Stimulated activated CD4-positive, alpha-beta T cell treated with anti-CD3 and anti-CD28 coated beads, TNF-alpha, amount 100 ng/mL, for 4 hours (primary cell): ENCODE measurements at places on chromosomes 2 and 18.

GRCh38 chr2:219308142-219309101, 779 bp downstream of the PTPRN start:
- peak; percentile 47 for DNase-seq

DNA sequence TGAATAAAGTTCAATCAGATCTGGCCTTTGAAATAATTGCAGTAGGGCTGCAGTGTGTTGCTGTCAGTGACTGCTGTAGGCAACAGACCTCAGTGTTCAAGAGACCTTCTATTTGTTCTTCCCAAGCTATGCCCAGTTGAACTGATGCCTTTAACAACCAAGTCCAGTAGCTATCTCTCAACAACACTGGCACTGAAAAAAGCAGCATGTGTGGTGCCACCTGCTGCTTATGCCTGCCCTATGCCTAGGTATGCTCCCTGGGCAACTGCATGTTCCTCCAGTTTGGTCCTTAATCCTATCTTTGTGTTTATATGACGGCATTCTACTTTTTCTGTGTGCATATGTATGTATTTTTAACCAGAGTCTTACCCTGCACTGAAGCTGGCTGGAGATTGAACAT, 523.9 kb upstream of the MEX3C start:
- no peak for DNase-seq

DNA sequence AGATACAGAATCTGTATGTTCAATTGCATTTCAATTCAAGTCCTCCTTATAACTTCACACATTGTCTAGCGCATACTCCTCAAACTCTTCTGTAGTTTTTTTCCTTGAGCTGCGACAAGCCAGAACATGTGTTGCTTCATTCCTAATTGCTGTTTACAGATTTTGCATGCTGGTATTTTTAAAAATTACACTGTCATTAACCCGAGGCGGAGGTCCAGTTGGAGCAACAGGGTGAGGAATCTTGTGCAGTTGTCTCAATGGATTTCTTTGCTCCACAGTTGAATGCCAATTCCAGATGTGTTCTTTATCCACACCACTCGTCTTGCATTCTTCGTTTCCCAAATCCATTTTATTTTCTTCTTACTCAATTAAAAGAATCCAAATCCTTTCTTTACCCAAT, 16.4 kb upstream of the SERPINB13 start:
- no peak for DNase-seq

DNA sequence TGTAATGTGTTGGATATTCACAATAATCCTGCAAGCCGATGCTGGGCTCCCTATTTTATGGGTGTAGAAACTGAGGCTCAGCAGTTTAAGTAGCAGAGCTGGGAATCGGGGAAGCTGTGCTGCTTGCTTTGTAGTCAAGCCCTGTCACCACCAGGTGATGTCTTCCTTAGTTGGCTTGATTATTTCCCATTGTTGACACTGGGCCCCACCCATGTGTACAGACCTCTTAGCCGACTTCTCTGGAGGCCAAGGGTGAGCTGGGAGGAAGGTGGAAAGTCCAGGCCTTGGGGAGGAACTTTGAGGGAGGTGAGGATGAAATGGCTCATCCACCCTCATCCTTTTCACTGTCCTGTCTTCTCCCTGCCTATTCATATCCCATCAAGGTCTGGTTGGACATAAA, 60.0 kb downstream of the CAPN13 start:
- DNase-seq, result no peak

DNA sequence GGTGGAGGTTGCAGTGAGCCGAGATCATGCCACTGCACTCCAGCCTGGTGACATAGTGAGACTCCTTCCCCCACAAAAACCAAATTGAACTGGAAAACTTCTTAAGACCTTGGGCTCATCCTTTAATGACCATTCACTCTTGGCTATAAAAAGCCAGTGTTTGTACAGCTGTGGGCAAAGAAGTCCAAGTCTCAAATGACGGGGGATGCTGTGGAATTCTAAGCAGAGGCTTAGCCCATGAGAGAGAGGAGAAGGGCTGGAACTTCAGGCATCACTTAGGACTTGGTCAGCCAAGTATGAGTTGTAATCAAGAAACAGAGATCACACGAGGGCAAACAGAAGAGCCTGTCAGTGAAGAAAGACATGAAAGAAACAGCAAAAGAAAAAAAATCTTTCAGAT, 79.3 kb upstream of the POU3F3 start:
- no peak for DNase-seq

- no peak for DNase-seq
Measured at GRCh38 chr2:187174582-187174981, 273.5 kb downstream of the CALCRL start.

DNA sequence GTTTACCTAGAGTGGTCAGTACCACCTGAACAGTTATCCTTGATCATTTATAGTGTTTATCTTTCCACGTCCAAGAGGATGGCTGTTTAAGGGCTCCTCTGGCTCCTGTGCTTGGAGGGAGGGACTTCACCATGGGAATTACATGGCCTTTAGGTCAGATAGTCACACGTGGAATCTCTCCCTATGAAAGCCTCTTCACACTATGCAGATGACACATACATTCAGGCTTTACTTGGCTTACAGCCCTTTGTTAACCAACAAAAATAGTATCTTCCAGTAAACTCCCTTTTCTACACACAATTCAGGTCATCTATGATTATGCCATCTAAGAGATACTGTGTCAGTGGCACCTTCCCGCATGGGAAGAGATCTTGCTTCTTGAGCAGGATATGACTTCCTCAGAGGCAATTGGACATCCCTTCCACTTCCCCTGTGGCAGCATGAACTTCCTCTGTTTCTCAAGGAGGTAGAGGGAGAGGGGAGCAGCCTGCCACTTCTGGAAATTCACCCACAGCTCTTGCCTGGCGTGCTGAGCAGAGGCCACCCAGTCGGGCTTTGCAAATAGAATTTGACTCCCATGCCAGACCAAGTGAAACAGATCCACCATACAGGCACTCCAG, 53.5 kb downstream of the COLEC12 start:
- no peak for DNase-seq

DNA sequence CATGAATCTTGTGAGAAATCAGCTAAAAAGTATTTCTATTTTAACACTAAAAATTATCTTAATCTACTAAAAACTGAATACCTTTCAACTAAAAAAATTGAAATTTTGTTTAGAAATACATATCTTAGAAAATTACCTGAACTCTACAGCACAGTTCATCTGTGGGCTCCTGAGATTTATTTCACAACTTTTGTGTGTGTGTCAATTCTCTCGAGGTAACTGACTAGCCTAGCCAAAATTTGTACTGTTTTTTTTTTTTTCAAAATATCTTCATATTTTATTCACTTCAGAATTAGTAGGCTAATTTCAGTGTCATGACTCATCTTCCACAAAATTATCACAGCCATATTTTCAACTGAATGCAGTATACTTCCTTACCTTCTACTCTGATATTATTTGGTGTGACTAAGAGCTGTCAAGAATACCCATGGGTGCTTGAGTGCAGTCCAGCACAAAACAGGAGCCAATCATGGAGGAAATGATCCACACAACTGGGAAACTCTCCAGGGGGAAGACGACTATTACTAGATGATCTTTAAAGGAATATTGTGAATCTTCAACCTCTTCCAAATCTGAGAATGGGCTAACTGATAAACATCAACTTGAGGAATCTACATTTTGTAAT, 174.6 kb downstream of the ZNF385B start:
- DNase-seq, result no peak

GRCh38 chr2:62042944-62043343, 137.5 kb downstream of the COMMD1 start:
- DNase-seq, result no peak

DNA sequence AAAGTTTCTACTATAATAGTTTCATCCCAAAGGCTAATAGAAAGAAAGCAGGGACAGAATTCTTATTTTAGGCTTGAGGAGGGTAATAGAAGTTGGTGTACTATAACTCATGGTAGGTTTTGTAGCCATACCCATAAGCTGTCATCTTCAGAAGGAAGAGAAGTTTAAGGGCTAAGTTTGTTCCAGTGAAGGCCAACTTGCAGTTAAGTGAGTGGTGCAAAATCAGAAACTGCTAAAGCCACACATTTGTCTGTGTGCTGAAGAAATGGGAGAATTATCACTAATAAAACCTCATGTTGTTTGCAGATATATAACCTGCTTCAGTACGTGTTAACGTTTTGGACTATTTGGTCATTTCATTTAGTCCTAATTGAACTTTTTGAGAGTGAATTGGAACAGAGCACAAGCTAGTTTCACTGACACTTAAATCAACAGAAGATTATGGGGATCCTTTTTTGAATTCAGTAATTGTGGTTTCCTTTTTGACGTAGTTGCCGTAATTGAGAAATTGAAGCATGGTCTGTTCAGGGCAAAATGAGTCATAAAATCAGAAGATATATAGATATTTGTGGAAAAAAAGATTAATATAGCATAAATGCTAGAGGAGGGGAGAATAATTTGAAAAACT, 69.1 kb downstream of the PHLPP1 start:
- DNase-seq, result no peak

- no peak for DNase-seq
Measured at GRCh38 chr2:88123164-88123974, 4.5 kb downstream of the FABP1 start.

- no peak for DNase-seq
Measured at GRCh38 chr18:38421872-38422615, 856.4 kb upstream of the CELF4 start.

DNA sequence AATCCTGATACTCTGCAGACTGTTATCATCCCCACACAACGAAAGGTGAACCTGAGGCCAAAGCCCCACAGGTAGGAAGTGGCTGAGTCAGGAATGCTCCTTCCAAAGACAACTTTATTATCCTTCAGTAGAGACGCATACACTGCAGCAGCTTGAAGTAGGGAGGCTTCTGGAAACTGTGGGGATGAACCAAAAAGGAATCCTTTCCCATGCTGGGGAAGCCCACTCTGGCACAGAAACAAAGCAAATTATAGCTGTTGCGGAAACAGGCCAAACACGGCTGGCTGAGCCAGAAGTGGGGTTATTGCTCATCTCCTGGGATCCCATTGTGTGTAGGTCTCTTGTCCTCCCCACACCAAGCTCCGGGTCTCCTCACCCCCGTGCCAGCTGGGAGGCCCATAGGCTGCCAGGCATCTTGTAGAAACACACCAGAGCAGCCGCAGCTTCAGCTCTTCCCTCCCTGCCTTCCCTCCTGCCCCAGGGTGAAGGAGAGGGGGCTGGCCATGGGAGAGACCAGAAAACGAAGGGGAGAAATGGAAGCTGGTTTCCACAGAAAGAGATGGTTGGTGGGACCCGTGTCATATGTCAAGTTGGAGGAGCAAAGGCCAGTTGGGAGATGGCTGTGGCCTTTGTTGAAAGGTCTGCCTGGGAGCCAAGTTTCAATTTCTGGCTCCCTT, 176.9 kb upstream of the NABP1 start:
- no peak for DNase-seq

DNA sequence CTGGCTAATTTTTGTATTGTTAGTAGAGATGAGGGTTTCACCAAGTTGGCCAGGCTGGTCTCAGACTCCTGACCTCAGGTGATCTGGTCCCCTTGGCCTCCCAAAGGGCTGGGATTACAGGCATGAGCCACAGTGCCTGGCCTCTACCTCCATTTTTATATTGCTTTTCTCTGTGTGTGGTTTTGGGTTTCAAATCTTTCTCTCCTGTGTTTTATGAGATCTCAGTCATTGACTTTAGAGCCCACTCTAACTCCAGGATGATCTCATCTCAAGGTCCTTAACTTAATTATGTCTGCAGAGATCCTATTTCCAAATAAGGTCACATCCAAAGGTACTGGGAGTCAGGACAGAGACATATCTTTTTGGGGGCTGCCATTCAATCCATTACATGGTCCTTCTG, 24.7 kb downstream of the ARL4C start:
- no peak for DNase-seq

DNA sequence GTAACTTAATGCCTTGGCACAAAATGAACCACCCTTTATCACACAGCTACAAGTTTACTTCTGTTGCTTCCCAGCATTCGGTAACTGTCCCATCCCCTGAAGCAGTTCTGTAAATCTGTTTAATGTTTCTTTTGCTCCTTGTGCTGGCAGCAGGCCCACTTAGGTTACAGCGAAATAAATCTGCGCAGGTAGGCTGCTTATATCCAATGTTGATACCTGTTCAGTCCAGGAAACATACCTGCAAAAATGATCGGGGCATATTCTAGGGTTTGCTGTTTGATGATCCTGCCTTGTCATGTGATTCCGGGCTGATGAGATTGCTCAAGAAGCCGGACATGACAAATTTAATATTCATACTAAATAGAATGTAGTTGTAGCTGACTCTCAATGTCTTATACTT, 23.3 kb downstream of the PELI1 start:
- DNase-seq, result no peak

GRCh38 chr2:58557176-58557575, 316.1 kb upstream of the FANCL start:
- DNase-seq, result no peak

DNA sequence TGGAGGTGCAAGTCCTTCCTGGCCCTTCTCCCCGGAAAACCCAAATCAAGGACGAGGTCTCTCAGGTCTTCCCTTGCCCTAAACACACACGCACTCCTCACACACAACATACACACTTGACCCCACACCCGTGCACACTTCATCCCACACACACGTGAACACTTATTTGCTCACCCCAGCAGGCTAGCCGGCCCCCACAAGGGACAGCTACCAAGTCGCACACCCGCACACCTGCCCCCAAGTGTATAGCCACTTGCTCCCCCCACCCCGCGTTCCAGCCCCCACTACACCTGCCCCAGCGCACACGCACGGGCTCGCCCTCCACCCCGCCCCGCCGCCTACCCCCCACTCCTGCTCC, 359 bp downstream of the TGFBRAP1 start:
- DNase-seq, result no peak

GRCh38 chr2:157169889-157170288, 87.6 kb upstream of the GALNT5 start:
- DNase-seq, result no peak

- DNase-seq, result no peak
Measured at GRCh38 chr2:207895274-207895860, 125.7 kb upstream of the FZD5 start.

DNA sequence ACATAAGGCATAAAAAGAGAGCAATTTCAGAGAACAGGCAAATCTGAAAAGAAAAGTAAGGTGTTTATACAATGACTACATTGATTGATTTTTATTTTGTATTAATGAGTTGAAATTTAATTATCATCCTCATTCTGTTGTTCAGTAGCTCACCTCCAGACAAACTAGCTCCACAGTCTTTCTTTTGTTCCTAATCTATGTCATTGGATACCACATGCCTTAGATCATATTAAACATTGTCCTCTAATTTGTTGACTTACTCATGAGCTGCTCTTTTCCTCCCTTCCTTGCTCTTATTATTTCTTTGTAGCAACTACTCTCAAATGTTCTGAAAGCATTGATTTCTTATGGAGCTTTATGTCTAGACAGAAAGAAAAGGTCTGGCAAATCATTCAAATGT, 185.5 kb upstream of the ZSWIM2 start:
- DNase-seq, result no peak

GRCh38 chr18:4384932-4385331, 70.2 kb downstream of the DLGAP1 start:
- no peak for DNase-seq

DNA sequence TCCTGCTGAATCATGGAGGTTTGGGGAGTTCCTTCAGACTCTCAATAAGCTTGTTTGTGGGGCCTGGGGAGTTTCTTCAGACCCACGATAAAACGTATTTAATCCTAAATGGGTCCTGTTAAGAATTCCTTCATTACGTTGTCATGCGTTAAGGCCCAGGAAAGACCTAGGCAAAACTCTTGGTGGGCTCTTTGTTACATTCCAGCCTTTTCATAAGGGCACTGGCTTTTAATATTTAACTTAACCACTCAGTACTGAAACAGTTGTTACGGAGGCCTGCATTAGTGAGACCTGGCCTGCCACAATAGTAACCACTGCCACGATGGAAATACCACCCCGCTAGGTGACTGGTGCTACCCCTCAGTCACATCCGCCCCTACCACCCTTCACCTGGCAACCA, 17.5 kb upstream of the BIN1 start:
- no peak for DNase-seq
